ENCODE measurements at places on chromosomes 4 and X.

DNA sequence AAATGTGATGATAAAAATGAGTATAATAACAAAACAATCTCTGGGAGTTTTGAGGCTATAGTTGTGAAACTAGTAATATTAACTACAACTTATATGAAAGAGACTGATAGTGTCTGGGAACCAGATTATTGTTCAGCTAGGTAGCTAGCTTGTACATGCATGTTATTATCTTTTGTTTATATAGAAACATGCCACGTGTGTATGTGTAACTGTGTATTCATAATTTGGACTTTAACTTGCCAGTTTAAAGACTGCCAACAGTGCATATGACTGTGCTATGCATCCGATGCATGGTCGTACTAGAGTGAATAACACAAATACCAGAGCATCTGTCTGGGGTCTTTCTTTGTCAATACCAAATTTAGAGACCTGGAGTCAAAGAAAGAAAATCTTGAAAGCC is 92.2 kb downstream of the ADGRL3 start:
- DNase-seq = no peak

DNA sequence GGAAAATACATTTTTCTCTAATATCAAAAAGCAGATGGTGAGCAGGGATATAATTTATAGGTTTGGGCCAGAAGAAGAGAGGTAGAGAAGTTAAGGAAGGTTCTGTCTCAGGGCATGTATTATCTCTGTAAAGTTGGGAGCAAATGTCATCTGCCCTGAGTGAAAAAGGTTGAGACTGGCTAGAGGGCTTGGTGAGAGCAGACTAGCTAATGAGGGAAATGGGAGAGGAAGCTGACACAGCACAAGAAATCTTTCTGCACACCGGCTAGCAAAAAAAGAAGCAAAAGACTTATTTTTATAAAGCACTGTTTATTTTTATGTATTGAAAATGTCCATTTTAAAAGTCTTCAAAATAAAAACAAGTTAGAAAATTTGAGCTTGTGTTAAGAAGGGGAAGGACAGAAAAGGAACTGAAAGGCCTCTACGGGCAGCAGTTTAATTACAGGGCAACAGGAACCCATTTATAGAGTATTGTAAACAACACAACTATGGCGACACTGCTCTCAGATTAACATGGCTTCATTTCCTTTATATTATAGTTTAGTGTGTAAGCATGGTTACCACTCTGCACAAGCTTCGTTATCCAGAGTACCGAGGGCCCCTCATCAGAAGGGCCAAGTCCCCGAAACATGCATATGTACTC is 17.4 kb downstream of the CD40LG start:
- DNase-seq = no peak

DNA sequence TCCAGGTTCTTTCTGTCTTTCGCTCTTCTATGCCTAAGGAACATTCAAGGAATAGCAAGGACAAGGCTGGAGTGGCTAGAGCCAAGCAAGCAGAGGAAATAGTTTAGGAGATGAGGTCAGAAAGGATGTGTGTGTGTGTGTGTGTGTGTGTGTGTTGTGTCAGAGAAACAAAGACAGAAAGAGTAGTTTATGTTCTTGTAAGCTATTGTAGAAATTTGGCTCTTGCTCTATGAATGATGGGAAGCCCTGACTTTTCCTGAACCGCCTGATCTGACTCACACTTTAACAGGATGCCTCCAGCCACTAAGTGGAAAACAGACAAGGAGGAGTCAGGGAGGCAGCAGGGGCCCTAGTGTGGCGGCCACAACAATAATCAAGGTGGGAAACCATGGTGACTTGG is 39.7 kb downstream of the LGI2 start:
- DNase-seq = no peak

DNA sequence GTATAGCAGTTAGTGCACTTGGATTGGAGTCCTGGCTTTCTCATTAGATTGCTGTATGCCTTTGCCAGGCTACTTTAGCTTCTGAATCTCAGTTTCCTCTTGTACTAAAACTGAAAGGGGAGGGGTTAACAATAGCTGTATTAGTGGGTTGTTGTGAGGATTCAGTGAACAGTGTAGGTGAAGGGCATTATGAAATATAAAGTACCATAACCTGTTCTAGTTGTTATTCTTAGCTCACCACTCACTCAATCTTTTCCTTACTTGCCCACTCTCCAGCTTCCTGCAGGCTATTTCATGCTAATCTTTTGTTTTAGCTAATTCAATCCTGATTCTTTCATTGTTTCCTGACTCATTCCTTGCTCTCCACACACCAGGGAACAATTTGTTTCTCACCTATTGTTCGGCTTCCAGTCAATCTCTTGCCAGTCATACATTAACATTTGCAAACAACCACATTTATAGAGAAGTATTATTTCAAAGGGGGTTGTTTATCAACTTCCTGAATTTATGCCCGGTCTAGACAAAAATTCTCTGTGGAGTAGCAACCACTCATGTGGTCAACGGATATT is 50.6 kb upstream of the EDA start:
- DNase-seq = no peak

GRCh38 chr4:18698119-18698883 is 676.7 kb upstream of the LCORL start:
- DNase-seq = peak; percentile 11

DNA sequence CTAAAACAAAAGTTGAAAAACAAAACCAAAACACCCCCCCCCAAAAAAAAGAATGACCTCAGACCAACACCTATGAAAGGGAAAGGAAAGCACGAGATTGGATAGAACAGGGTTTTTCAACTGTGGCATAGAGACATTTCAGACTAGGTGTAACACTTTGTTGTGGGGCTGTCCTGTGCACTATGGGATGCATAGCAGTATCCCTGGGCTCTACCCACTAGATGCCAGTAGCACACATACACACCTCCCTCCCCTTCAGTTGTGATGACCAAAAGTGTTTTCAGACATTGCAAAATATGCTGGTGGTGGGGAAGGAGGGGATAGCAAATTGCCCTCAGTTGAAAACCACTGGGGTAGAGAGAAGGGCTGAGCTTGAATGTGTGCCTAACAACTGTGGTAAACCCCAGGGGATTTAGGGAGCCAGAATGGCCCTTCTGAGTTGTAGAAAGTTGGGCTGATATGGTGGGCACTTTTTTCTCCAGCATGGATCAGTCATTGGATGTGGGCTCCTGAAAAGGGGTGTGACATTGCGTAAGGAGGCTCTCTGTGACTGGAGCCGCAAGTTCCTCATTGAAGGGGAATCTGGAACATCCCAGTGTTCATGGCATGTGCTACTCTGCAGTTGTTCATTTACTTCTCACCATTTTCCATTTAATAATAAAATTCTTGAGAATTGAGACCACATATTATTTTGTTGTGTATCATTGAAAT is 8.8 kb upstream of the GEMIN8 start:
- no peak for DNase-seq

DNA sequence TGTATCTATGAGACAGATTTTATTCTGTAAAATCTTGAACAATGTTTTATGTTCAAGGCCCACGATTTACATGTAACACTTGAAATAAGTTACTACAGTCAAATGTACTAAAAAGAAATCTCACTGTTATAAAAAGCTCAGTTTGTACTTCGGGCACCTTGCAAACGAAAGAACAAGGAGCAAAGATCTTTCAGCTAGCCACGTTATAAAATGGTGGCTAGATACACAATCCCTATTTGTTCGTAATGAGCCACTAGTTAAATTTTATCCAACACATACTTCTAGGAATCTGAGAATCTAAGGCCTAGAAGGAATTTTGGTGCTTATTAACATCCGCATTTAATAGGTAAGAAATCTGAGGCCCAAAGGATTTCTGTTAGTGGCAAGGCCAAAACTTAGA is 2.5 kb downstream of the ARHGEF9 start:
- no peak for DNase-seq

DNA sequence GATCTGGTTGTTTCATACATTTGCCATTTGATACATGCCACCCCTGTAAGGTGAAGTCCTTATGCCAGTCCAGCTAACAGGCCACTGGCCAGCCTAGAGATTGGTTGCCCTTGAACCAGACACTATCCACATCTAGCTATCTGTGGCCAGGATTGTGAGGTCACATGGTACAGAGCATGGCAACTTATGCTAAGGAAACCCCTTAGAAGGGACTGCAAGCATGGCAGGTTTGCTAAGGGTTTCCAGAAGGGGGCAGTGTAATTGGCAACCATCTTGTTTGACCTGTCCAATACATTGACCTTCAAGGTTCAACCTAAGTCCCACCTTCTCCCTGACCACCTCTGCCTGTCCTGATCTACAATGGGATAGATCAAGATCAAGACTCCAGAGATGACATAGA is 47.5 kb downstream of the SMC1A start:
- peak; percentile 17 for DNase-seq

DNA sequence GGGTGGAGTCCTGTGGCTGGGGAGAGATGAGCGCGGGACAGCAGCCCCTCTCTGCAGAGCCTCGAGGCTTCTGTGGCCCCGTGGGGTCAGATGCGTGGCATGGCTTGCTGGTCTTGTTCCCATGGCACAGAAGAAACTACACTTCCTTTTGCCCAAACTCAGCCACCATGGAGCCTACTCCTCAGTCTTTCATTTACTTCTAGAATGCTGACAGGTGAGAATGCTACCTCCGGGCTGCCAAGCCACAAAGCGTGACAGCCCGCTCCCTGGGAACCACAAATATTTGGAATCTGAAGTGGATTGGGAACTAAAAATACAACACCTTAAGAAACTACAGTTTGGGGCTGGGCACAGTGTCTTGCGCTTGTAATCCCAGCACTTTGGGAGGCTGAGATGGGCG is 98.0 kb downstream of the TRAPPC11 start:
- DNase-seq = no peak

DNA sequence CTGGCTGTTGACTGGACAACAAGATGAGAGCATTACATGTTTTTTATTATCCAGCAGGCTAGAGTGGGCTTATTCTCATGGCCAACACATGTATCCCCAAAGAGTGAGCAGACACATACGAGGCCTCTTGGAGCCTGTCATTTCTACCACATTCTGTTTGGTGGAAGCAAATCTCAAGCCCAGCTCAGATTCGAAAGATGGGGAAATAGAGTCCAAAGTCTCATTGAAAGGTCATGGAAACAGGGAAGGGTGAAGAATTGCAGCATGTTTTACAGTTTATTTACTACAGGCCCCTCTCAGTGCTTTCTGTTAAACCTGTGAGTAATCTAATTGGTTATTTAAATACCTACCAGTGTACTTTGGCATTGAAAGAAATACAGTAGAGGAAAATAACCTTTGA is 108.6 kb downstream of the FRAS1 start:
- DNase-seq = no peak

DNA sequence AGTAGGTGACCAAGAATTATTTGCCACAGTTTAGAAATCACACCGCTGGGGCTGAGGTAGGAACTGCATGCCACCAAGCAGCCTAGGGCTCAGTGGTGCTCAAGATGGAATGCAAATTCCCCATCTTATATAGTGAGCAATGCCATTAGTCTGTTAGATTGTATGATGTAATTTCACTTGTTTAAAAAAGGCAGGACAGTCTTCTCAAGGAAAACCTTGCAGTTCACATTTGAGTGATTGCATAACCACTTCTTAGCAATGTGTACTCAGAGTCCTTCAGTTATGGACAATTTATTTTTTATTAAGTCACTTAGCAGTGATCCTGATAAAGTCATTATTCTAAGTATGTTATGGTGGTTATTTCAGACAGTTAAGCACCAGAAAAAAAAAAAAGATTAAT is 142.9 kb upstream of the SFRP2 start:
- no peak for DNase-seq

GRCh38 chr4:118356731-118357130 is 3.9 kb upstream of the PRSS12 start:
- DNase-seq = no peak

GRCh38 chrX:53255738-53256191 is 25.6 kb downstream of the IQSEC2 start:
- no peak for DNase-seq

DNA sequence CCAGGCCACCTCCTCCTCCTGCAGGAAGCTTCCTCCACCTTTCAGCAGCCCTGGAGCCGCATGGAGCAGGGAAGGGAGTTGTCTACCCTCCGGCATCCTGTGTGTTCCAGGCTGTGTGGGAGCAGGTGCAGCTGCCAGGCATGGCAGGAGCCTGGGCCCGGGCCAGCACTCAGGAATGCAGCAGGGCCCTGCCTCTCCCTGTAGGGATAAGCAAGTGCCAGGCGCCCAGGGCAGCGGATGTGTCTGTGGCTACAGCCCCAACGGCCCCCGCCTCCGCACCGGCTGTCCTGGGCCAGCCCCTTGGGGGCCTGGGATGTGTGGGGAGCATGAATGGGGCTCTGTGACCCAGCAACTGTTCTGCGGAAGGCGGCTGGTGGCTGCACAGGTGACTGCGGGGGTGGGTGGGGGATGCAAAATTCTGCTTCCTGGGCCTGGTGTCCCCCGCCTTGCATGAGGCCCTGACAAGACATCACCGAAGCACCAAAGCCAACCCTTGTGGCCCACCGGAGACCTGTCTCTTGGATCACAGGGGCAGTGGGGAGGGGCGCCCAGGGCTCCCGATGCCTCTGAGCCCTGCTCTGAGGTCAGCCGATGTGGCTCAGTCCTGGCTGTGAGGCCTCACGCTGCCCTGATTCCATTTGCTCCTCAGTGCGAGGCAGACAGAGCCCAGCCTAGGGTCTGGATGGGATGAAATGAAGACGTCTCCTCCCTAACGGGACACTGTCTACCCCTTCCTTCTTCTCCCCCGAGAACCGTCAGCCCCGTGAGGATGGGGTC is 1.4 kb upstream of the DOK7 start:
- DNase-seq = no peak

GRCh38 chr4:15749001-15749400 is 29.1 kb upstream of the CD38 start:
- peak; percentile 43 for DNase-seq

DNA sequence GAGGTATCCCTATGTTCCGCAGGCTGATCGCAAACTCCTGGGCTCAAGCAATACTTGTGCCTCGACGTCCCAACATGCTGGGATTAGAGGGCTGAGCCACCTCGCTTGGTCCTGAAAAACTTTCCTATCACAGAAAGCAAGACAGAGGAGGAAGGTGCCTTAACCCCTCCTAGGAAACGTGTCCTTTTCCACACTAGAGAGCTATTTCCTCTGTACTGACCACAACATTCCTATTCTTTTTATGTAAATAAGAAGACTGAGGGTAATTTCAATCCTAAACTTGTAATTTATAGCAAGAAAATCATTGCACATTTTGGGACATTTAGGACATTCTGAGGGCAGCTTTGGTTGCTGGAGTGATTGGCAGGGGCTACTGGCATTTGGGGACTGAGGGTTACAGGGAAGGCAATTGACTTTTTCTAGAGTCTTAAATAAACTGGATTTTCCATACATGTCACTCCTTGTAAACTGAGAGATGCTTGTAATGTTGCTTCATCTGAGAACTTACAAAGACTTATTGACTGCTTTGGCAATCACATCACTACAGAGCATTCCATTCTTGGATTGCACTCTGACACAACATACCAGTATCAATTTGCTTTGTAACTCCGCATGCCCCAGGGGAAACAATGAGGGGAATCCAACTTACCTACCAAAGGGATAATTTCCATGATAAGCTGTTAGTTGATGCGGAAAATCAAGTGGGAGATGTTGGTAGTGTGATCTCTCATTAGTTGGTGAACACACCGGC is 15.6 kb downstream of the XAGE3 start:
- DNase-seq = no peak

GRCh38 chrX:116930311-116930710 is 467.5 kb upstream of the CT83 start:
- DNase-seq = peak; percentile 3

All from GM23338 (cell line).